ENCODE measurements at places on chromosomes 1 and 21.

- no peak for DNase-seq
These were observed 182.0 kb upstream of the RUNX1 start for GRCh38 chr21:35231090-35231489.

GRCh38 chr1:109112056-109112651, 1.8 kb upstream of the ELAPOR1 start:
- peak; percentile 17 for DNase-seq

DNA sequence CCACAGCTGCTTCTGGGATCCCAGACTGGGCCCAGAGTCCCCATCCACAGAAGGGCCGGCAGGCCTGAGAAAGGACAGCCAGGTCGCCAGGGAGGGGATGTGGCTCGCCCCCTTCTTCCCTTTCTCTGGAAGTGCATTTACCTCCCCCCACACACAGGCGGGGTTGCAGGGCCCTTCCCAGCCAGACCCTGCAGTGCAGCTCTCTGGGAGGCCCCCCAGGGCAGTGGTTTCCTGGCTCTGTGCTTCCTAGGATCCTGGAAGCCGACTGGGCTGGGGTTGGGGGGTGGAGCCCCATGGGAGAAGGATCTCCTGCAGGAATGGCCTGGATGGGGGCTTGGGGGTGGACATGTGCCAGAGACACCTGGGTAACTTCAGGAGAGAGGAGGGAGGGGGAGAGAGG, 4.2 kb upstream of the COL6A1 start:
- DNase-seq, result no peak

- DNase-seq, result no peak
These were observed 65.4 kb downstream of the RUNX1 start for GRCh38 chr21:34983680-34984086.

GRCh38 chr1:111827946-111828345, 72.2 kb downstream of the DDX20 start:
- DNase-seq, result no peak

DNA sequence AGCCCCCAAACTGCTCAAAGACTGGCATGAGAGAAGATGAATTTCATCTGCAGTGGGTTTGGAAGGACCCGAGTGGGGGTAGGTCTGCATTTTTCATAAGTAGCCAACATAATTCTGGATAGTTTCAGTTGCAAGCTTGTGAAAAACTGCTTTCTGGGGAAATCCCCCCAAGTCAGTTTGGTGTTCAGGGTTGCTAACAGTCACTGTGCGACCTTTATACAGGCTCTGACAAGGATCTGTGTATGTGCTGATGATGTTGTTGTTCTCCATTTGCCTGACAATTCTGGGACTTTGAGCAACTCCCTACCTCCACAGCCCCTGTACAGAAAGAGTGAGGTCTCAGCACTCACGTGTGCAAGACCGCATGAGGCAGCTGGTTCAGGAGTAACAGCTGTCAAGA, 87.9 kb downstream of the SUSD4 start:
- DNase-seq, result no peak

DNA sequence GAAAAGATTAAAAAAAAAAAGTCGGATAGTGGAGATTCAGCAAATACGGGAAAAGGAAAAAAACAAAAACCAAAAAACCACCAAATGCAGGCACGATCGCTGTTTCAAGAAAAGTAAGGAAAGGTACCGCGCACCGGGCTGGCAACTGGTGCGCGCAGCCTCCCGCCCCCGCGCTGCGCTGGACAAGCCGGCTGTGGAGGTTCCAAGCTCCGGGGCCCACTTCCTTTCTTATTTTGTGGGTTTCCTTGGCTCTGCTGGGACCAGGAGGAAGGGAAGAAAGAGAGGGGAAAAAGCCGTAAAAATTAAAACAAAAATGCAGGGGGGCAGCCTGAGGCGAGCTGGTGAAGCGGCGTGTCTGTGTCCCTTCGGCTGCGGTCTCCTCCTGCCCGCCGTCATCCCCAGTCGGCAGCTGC, 233 bp downstream of the ADAMTS5 start:
- DNase-seq, result no peak

DNA sequence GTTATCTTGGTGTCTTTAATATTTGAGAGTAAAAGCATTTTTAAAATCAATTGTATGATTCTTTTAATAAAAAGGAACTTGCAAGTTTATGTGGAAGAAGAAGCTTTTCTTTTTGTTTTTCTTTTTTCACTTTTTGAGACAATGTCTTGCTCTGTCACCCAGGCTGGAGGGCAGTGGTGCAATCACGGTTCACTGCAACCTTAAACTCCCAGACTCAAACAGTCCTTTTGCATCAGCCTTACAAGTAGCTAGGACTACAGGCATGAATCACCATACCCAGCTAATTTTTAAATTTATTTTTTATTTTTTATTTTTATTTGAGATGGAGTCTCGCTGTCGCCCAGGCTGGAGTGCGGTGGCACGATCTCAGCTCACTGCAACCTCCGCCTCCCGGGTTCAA, 34.1 kb downstream of the CMPK1 start:
- DNase-seq, result no peak

GRCh38 chr1:63189677-63190076, 132.7 kb upstream of the FOXD3 start:
- DNase-seq, result no peak

GRCh38 chr21:32549440-32549839, 35.9 kb downstream of the TCP10L start:
- DNase-seq, result no peak

DNA sequence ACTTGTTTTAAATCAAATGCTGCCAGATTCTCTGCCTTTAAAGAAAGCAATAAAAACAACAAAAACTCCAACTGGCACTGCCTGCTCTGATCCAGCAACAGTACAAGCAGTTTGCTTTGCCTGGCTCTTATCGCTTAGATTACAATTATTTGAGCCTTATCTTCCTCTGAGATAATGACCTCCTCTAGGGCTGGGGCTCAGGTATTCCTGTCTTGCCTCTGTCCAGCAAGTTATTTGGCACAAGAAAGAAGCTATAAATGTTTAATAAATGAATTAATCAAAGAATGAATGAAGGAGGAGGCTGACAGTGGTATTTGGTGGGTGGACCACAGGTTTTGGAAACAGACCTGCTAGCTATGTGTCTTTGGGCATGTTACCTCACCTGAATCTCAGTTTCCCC, 6.7 kb upstream of the SLC2A1 start:
- no peak for DNase-seq
